ENCODE measurements at places on chromosomes 7 and 10.

- DNase-seq, result no peak
Observed at GRCh38 chr7:50781381-50782293, 1.1 kb downstream of the GRB10 start.

- no peak for DNase-seq
Observed at GRCh38 chr7:48298779-48299178, 127.5 kb downstream of the ABCA13 start.

- no peak for DNase-seq
Observed at GRCh38 chr7:151824373-151824933, 52.5 kb downstream of the PRKAG2 start.

GRCh38 chr10:78454123-78454645, 420.5 kb downstream of the RPS24 start:
- DNase-seq, result no peak

GRCh38 chr7:90251304-90251635, 6.3 kb downstream of the CFAP69 start:
- DNase-seq, result no peak

DNA sequence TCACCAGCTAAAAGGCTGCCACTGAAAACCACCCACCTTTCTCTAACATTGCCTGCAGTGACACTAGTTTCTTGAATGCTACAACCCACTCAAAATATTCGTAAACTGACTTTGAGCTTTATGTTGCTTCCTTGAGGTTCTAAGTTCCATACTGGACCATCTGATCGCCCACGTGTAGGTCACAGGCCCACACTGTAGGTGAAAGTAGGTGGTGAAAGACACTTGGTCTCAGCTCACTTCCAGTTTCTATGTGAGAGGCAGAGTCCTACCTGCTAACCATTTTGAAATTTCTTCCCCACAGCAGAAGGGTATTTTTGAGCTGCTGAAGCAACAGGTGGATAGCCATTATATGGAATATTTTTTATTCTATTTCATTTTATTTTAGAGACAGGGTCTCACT, 97.3 kb downstream of the MYO3A start:
- no peak for DNase-seq

GRCh38 chr7:7426676-7427075, 109.0 kb downstream of the COL28A1 start:
- no peak for DNase-seq

DNA sequence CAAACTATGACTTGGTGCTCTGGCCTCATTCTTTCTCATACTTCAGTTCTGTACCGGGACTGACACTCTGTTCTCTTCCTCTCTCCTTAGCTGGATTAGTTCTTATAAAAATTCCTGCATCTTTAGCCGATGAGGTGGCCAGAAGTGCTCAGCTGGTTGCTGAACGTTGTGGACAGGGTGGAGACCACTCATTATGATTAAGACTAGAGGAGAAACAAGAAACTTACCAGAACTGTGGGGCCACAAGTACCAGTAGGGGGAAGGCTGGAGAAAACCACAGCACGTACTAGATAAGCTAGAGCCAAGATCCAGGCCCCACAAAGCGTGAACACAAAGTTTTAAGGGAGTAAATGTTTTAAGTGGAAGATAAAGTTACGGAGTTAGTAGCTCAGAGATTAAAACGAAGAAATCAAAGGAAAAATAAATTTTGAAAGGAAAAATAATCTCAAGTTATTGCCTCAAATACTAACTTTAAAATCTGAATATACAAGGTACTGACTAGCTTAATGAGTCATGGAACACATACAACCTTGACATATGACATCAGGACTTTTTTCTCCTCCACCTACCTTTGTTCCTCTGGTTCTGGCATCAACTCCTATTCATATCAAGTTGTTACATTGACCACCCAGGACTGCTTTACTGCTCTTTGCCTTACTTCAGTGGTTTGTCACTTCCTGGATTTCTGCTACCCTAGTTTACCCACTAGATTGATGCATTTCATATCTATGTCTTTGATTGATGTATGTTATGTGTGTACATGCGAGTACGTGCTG, 469.0 kb downstream of the TFEC start:
- no peak for DNase-seq

GRCh38 chr7:4138866-4139265, 543.2 kb upstream of the FOXK1 start:
- no peak for DNase-seq

GRCh38 chr7:29278337-29279069, 83.9 kb downstream of the CHN2 start:
- no peak for DNase-seq

Measured in progenitor cell of endocrine pancreas (in vitro differentiated cells).